Right lung (tissue), 10 donors: ENCODE measurements at places on chromosomes 5 and 9. TPM values are rescaled to one million over a fixed set of nuclear protein-coding genes. Genes with fewer than 3 reads are reported as not detected.

DNA sequence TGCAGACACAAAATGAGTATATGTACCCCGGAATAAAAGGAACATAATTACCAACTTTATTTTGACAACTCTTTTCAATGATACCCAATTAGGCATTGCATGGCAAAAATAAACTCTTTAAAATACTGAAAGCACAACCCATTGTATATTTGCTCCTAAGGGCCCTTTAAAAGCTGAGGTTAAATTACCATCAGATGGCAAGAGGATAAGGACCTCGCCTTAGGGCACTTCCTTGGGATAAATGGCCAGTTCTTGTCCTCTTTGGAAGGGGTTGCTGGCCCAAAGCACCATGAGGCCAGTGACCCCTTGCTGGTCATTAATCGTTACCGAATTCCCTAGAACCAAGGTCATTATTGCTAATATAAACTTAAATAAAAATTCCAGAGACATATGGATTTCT, 46.0 kb downstream of the EBF1 start:
- no peak for DNase-seq

GRCh38 chr5:123545506-123545905, 33.5 kb downstream of the CSNK1G3 start:
- DNase-seq: no peak

- DNase-seq: no peak
Observed at GRCh38 chr9:5205071-5205470, 19.6 kb upstream of the INSL6 start.

GRCh38 chr9:87086221-87086818, 139.0 kb upstream of the GAS1 start:
- peak; percentile 60 for DNase-seq

DNA sequence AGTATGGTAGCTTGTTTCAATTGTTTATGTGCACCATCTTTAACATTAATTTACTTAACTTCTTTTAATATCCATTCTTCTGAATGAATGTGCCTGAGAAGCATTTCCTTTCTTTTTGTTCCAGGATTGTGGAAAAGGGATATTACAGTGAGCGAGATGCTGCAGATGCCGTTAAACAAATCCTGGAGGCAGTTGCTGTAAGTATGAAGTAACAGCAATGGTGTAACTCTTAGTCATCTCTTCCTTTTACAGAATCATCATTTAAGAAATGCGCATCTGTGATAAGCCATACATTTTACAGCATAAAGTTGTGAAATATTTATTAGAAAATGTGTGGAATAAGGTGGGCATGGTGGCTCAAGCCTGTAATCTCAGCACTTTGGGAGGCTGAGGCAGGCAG, 117.7 kb downstream of the STARD4 start:
- DNase-seq: no peak

DNA sequence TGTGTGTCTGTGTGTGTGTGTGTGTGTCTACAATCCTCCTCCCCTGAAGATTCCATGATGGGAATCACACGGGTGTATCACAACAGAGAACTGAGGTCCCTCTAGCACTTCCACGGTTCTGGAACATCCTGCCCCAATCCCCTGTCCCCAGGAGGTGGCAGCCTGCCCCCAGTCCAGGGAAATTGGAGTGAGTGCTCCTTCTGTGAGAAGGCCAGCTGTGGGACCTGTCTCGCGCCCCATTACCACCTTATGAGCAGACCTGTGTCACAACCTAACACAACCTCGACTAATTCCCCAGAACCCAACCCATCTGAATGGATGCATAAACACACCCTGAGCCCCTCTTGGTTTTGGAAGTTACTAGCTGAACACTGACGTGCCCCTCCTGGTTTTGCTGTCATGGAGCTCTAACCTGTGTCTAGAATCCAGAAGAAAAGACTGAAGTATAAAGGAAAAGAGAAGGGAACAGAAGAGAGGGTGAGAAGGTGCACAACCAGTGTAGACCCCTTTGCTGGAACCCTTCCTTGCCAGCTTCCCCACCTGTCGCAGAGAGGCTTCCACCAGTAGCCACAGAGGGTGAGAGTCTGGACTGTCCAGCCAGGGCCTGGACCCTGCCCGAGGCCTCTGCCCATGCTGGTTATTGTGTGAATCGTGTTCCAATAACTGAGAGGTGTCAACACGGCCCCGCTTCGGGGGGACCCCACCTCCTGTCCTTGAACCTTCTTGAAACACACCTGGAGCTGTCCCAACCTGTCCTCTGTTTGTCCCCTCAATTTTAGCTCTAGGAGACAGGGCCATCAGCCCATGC, 3.4 kb downstream of the BTNL9 start:
- no peak for DNase-seq

- no peak for DNase-seq
Observed at GRCh38 chr5:54084696-54085095, 225.7 kb downstream of the ARL15 start.

DNA sequence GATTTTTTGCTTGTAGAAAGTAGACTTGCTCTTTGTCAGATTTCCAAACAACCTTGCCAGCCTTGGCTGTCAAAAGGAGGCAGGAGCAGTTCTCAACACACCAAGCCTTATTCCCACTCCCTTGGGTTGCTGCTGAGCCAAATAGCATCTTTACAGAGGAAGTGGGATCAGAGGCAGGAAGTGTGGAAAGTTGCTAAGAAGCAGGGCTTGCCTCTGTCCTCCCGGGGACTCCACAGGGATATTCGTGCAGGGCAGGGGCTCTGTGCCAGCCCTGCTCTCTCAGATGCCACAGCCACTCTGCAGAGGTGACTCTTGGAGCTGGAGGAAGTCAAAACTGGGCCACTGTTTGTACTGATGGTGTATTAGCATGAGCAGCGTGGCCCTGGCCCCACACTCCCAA, 24.3 kb downstream of the PTPDC1 start:
- DNase-seq: peak; percentile 12

DNA sequence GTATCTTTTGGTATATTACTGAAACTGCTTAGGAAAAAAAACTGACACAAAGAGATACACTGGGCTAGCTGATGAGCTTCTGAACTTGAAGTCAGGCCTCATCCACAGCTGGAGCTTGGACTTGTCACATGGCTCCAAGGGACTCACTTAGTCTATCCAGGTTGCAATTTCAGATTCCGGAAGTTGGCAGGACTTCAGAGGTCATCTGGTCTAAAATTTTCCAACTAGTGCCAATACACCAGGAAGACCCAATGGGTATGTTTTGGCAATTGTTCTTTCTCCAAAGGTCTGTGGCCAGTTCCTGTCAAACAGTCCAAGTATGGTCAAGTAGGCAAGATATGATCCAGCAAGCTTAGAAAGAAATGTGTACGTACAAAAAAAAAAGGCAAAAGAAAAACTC, 36.7 kb downstream of the MRPS27 start:
- DNase-seq: no peak

Gene TGFBR1
- 35.4 TPM for polyA plus RNA-seq

Gene ORM2
- polyA plus RNA-seq: 1.0 TPM
